ENCODE measurements at places on chromosomes 5 and 9.

DNA sequence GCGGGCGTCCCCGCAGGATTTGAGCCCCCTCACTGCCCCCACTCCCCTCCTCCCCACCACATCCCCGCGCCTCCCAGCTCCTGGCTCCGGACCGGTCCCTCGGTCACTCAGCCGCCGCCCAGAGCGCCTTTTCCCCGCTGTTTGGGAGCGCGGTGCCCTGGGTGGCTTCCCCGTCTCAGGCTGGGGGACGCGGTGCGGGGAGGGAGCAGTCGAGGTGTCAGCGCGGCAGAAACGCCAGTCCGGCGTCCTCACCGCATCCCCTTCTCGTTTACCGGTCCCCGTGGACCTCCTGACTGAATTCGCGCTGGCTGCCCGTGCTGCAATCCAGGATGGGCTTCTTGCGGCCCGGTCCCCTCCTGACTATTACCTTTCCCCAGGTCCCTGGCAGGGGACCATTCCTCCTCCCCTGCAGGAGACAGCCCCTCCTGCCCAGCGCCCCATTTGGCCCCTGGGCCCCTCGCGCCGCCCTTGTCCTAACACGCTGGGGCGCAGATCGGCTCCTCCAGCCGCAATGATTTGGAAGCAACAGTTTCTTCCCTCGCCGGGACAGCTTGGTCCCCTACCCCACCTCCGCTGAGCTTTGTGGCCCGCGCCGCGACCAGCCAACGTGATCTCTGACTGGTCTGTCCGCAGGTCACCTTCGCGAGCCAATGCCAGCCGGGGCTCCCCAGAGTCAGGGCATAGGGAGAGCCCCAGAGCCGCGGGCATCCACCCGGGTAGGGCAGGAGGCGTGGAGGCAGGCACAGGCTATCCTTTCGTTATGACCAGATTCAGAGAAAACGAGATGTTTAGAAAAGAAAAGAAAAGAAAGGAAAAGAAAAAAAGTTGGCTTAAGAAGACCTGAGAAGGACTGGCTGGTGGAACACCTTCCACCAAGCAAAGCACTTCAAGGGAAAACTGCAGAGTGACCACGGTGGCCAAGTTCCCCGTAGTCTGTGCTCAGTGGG, 1.2 kb downstream of the ANKRD33B start:
- DNase-seq, result no peak

DNA sequence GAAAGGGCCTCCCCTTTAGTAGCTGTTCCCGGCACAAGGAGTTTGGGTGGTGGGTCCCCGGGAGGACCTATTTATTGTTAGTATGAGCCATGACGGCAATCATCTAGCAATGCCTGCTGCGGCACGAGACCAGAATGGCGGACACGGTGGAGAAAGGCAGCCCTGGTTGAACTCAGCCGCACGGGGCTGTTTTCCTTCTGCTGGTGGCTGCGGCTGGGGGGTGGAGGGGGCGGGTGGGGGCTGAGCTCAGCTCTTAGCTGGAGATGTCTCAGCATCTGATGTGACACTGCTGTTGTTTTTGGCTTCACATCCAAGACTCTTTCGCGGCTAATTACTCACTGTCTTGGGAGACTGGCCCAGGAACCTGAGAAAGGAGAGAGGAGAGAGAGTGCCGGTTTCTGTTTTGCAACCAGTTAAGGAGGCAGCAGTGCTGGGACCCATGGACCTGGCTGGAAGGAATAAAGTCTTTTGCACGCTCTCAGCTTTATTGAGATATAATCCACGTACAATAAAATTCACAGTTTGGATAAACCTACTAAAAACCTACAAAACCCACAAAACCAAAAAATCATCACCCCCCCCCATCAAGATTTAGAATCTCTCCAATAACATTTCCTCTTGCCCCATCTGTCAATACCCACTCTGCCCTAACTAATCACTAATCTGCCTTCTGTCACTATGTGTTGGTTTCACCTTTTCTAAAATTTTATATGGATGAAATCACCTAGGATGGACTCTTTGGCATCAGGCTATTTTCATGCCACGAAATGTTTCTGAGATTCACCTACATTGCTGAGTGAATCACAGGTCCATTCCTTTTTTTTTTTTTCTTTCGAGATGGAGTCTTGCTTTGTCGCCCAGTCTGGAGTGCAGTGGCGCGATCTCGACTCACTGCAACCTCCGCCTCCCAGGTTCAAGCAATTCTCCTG, 81.8 kb upstream of the NEURL1B start:
- no peak for DNase-seq

GRCh38 chr5:107712359-107712870, 41.7 kb upstream of the EFNA5 start:
- DNase-seq, result no peak

DNA sequence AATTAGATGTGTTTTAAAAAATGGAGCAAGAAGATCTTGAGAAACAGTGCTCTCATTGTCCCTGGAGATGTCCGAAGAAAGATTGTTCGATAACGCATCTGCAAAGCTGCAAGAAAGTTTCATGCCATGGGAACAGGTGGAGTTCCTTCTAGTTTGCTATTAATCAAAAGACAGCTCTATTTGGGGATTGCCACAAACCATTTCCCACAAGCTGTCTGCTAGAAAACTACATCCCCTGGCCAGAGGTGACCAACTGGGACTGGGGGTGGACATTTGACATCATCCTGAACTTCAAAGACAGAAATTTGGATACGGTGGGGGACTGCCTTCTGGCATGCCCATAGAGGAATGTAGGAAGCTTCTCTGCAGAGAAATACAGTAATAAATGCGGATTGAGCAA, 50.8 kb upstream of the OSMR start:
- DNase-seq, result no peak

GRCh38 chr9:2496934-2497333, 124.7 kb upstream of the VLDLR start:
- no peak for DNase-seq

DNA sequence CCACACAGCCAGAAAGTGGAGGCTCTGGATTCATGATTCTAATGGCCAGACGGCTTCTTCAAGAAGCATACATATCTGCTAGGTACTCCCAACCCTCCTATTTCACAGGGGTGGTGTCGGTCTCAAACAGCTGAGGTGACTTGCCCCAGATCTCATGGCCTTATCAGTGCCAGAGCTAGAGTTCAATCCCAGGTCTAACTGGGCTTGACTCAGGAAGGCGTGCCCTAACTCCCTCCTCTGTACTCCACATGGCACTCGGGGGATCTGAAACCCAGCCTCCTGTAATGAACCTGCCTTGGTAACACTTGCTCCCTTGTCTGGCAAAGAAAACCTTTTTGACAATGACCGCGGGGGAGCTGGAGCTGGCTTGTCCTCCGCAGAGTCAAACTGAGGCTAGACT, 2.1 kb downstream of the QRFP start:
- no peak for DNase-seq

DNA sequence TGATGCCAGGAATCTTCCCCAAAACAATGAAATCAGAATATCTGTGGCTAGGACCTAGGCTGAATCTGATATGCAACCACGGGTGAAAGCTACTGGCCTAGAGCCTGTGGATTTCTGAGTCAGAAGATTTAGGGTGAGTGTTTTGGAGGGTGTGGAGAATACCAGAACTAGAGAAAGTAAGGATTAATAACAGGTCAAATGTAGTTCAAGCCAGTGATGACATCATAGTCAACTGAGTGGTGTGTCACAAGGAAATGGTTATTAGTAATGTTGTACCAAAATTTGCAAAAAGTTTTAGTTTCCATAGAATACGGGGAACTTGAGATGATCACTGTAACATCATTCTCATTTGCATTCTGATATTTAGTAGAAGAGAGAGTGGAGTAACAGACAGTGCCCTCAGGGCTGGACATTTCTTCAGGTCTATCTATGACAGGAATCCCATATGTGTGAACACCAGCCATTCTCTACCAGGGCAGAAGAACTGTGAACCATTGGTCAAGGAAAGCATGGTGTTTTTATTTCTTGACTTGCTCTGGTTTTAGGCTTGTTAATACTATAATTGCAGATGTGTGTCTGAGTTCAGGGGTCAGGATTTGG, 3.7 kb downstream of the GALNT12 start:
- no peak for DNase-seq

GRCh38 chr9:87276327-87276841, 221.3 kb upstream of the DAPK1 start:
- DNase-seq, result no peak

DNA sequence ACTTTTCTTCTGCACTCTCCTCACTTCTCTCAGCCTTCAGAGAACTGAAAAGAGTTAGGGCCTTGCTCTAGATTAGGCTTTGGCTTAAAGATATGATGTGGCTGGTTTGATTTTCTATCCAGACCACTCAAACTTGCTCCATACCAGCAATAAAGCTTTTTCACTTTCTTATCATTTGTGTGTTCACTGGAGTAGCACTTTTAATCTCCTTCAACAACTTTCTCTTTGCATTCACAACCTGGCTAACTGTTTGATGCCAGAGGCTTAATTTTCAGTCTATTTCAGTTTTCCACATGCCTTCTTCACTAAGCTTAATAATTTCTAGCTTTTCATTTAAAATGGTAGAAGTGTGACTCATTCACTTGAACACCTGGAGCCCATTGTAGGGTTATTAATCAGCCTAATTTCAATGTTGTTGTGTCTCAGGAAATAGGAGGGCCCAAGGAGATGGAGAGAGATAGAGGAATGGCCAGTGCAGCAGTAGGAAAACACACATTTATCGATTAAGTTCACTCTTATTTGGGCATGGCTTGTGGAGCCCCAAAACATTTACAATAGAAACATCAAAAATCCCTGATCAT, 5.9 kb downstream of the ATPSCKMT start:
- no peak for DNase-seq

DNA sequence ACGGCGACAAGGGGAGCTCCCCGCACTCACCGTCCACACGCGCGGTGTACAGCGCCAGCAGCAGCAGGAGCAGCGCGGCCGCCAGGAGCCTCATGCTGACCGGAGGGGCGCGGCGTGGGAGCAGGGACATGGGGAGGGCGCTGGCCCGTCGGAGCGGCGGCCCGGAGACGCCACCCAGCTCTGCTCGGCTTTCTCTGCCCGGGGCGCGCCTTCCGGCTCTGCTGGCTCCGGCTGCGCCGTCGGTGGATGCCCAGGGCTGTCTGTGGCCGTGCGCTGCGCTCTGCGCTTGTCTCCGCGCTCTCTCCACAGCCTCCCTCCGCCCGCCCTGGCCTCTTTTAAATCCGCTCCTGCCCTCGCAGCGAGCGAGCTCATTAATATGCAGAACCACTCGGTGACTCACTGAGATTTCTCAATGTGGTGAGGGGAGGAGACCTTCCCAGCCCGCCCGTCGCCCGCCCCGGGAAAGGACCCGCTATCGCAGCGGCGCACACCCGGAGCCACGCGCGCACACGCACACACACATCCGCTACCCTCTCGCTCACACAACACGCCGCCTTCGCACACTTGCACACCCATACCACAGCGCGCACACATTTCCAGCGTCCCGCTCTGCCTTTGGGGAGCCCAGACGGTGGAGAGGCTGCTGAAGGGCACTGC, at the start of gene CXCL14:
Gene CXCL14, minus strand, starts transcription at position 307 of the 657 bp plus-strand sequence. Its CDS starts 213 bp downstream, at position 94.
- no peak for DNase-seq

DNA sequence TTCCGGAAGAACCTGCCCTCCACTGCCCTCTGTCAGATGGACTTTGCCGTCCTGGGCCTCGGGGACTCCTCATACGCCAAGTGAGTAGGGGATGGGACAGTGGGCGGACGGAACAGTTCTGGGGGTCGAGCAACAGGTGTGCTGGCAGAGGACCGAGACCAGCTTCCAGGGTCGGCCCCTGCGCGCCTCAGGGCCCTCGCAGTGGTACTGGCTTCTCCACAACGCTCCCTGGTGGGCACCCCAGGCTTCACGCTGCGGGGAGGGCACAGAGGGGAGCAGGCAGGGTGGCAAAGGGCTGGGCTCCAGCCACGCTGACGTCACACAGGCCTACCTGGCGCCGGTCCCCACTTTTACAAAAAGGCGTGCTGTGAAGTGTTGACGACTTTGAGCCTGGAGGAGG, 7.0 kb downstream of the NDOR1 start:
- no peak for DNase-seq

DNA sequence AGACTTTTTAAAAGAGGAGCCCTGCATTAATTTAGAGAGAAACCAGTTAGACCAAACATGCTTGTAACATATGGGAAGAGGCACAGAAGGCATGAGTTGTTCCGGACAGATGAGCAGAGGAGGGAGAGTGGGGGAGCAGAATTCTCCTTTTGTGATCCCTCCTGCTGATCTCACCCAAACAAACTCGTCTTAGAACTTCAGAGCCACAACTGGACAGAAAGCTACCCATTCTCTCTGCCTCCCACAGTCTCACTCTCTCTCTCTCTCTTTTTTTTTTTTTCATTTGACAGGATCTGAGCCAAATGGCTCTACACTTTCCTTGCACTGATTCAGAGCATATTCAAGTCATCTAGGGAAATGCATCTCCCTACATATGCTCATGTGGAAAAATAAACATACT, 196.0 kb upstream of the PAPPA start:
- DNase-seq, result no peak

- DNase-seq, result peak; percentile 86
These were observed 125.1 kb downstream of the C9orf50 start for GRCh38 chr9:129495620-129496472.

DNA sequence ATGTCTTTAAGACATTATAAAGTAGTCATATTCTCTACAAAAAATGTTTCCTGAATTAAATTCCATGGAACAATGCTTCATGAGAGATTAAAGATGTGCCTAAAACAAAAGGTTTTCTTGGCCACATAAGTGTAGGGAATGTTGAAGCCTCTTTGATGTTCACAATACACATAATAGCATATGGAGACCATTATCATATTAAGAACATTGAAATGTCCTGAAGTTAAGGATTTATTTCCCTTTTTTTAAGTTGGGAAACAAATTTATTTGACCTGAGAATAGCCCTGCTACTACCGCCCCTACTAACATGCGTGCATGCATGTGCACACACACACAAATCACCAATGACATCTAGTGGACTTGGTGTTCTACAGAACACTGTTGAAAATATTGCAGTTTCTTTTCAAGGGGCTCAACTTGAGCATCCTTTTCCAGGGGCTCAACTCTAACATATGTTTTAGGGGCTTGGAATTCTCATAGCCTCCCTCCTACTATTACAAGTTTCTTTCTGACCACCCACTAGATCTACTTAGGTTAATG, 124.9 kb upstream of the C6 start:
- no peak for DNase-seq

GRCh38 chr5:45035991-45036390, 227.2 kb downstream of the MRPS30 start:
- DNase-seq, result no peak

DNA sequence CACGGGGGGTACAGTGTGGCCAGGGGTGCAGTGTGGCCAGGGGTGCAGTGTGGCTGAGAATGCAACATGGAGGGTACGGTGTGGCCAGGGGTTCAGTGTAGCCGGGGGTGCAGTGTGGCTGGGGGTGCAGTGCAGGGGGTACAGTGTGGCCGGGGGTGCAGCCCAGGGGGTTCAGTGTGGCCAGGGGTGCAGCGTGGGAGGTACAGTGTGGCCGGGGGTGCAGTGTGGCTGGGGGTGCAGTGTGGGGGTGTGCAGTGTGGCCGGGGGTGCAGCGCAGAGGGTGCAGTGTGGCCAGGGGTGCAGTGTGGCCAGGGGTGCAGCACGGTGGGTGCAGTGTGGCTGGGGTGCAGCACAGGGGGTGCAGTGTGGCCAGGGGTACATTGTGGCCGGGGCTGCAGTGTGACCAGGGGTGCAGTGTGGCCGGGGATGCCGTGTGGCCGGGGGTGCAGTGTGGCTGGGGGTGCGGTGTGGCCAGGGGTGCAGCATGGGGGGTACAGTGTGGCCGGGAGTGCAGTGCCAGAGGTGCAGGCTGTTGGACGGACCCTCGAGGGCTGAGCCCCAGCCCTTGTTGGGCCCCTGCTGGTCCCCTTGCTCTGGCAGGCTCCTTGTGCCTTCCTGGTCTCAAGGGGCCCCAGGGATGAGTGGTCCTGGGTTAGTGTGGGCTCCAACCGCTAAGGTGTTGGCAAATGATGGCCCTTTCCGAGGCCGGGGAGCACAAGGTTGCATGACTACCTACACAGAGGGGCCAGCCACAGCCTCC, 17.9 kb downstream of the TPPP start:
- DNase-seq, result no peak
